Activated naive CD4-positive, alpha-beta T cell (primary cell): ENCODE measurements at places on chromosomes 3 and 15.

- DNase-seq = no peak
Measured at GRCh38 chr3:167653155-167653554, 587 bp downstream of the WDR49 start.

DNA sequence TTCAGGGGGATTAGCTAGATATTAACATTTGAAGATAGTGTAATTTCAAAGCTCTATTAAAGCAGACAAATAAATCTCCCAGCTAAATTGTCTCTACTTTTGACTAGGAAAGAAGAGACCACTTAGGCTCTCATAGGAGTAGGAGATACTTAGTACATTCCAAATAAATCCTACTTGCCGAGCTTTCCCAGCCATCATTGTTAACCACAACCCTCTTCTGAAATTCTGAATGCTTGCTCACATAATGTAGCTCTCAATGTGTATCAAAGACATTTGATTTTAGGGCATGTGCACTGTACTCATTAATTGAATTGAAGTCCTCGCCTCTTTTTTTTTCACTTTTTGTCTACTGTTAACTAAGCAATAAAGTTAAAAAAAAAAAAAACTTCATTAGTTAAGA, 598.2 kb upstream of the ADAMTS9 start:
- no peak for DNase-seq

DNA sequence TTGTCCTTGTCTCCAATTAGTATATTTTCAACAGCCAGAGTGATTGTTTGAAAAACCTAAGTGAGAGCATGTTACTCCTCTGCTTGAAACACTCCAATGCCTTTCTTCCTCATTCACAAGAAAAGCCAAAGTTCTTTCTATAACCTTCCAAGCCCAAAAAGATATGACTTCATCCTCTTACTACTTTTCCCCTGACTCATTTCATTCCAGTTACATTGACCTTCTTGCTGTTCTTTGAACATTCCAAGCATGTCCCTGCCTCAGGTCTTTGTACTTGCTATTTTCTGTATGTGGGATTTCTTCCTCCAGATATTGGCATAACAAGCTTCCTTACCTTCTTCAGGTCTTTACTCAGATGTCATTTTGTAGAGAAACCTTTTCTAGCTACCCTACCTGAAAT, 28.3 kb downstream of the EHHADH start:
- no peak for DNase-seq

GRCh38 chr15:57377478-57377847, 1.2 kb downstream of the CGNL1 start:
- DNase-seq = no peak

- no peak for DNase-seq
Measured at GRCh38 chr3:159971311-159971710, 17.3 kb upstream of the IL12A start.

- no peak for DNase-seq
Measured at GRCh38 chr3:77014226-77014625, 25.7 kb upstream of the ROBO2 start.
